ENCODE measurements at places on chromosomes 7 and 10. TPM values are rescaled to one million over a fixed set of nuclear protein-coding genes. Genes with fewer than 3 reads are reported as not detected.

DNA sequence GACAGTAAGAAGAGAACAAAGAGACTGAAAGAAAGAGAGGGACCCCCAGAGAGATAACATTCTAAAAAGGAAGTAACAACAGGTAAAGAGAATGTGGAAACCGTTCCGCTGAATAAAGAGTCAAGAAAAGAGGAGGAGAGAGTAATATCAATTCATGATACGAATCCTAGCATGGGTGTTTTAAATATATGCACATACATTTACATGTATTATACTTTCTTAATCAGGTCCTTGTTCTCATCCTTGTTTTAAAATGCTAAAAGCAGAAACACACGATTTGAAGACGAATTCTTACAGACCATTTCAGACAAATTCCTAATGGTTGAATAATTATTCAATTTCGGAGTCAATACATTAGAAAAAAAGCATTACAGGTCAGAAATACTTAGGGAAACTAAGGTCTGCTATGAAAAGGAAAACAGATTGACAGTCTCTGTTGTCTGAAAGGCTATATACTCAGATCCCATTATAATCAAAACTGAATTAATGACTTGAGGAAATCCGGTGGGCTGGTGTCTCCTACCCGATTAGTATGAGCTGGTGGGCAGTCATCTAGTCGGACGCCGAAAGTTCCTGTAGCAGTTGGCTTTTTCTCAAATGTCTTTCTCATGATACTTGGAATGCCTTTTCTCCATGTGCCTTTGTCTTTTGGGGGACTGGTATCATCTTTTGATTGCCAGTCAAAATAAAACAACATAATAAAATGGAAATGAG, 127.3 kb downstream of the ARHGAP21 start:
- DNase-seq, result no peak

- DNase-seq, result no peak
These were observed 7.9 kb downstream of the GTF2I start for GRCh38 chr7:74665296-74665938.

- no peak for DNase-seq
These were observed 10.7 kb downstream of the CRYGN start for GRCh38 chr7:151429237-151429559.

- DNase-seq, result peak; percentile 48
These were observed 752 bp downstream of the KLF14 start for GRCh38 chr7:130732980-130733930.

- no peak for DNase-seq
These were observed 82.9 kb upstream of the OGDHL start for GRCh38 chr10:49844775-49845595.

The LBX1 gene
- total RNA-seq, result not detected

DNA sequence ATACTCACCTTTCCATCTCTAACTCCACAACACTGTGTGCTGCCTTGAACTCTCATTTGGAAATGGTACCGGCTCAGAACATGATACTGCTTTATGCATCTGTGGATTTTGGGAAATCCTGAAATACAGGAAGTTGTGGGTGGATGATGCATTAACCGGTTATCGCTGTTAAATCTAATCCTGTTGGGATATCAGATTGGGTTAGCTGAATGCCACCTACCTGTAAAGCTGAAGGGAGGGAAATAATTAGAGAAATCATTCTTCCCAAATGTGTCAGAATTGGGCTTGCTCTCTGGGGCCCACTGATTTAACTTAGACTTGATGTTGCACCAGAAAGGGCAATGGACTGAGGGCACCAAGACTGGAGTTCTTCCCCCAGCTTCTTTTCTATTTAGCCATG, 54.0 kb downstream of the CH25H start:
- no peak for DNase-seq

- no peak for DNase-seq
These were observed 23.0 kb upstream of the EGFR start for GRCh38 chr7:54995610-54996363.

DNA sequence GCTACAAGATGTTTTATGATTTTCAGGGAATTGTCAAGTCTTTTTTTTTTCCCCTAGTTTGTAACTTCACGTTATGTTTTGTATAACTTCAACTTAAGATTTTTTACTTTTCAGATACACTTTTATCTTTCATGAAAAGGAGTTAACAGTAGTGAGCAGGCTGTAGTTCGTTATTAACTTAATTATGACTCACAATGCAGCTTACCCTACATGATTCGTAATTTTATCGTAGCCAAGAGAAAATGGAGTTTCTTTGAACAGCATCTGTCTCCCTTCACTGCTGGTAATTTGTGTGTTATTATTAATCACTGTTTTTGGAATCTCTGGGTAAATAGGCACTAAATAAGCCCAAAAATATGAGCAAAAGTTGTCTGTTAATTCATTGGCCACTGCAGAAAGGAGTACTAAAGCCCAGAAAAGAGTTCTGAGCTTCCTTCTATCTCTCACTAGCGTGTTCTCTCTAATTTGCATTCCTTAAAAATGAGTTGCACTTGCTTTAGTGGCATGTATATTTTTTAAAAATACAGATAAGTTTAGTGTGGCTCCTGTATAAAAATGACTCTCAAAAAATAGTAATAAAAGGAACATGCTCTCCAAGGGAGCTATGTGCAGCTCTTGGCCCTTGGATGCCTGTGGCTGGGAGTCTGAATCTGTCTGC, 36.1 kb downstream of the RALA start:
- no peak for DNase-seq

GRCh38 chr10:128065881-128066534, 60.2 kb downstream of the MKI67 start:
- DNase-seq, result peak; percentile 35

The AZGP1 gene
- total RNA-seq, result 2,337 TPM

- DNase-seq, result no peak
These were observed 10.7 kb downstream of the PFKP start for GRCh38 chr10:3077940-3078630.

GRCh38 chr7:25830215-25830614, 321.8 kb upstream of the NFE2L3 start:
- no peak for DNase-seq

- no peak for DNase-seq
These were observed 16.5 kb downstream of the ARPC1B start for GRCh38 chr7:99390941-99391602.

The EN2 gene
- total RNA-seq, result not detected

DNA sequence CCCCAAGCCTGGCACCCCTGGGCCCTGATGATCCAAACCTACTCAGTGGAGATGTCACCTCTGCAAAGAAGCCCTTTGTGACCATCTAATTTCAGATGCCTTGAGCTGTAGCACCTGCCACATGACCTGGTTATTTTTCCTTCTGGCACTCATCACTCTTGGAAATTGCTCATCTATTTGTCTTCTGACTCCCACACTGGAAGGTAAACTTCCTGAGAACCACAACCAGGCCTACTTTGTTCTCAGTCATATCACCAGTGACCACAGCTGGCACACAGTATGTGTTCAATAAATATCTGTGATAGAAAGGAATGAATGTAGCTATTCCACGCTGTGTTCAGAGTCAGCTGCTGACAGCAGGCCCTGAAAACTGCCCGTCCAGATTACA, 97.1 kb downstream of the SH3PXD2A start:
- no peak for DNase-seq

DNA sequence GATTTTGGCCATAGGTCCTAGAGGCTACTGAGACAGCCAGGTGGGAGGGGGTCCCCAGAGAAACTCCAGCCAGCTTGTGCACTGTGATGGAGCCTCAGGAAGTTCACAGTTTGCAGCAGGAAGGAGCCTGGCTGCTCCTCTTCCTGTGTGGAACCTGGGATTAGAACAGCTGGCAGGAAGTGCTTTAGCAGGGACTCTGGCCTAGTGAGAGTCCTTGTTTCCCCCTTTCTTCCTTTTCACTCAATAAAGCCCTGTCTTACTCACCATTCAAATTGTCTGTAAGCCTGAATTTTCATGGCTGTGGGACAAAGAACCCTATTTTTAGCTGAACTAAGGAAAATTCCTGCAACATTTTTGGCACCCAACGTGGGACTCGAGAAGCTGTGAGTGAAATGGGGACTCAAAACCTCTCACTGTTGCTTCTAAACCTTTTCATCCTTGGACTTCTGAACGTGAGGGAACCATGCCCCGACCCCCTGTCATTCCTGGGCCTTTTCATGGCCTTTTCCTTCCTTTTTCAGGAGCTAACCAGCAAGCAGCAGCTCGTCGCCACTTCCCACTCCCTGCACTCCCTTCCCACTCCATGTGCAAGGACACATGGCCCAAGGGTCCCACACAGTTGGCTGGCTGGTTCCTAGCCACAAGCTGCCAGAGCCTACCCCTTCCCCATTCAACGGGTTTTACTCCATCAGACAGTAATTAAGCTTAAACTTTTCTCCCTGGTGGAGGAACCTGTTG, 32.8 kb upstream of the SORCS3 start:
- DNase-seq, result no peak

DNA sequence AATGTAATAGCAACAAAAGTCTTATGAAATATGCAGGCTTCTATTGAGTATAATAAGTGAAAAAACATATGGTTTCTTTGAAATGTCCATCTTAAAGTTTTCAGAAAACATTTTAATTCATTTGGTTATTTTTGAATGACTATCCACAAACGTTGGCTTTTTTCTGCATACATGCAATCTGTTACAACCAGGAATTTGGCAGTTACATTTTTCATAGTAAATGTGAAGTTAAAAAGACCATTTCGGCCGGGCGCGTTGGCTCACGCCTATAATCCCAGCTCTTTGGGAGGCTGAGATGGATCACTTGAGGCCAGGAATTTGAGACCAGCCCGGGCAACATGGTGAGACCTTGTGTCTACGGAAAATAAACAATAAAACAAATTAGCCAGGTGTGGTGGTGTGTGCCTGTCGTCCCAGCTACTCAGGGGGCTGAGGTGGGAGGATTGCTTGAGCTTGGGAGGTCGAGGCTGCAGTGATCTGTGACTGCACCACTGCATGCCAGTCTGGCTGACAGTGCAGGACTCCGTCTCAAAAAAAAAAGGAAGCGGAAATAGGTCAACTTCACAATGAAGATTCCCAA, 73.9 kb upstream of the NMT2 start:
- DNase-seq, result no peak

The FAM25A gene
- not detected for total RNA-seq

The TIMM23 gene
- 28.4 TPM for total RNA-seq

DNA sequence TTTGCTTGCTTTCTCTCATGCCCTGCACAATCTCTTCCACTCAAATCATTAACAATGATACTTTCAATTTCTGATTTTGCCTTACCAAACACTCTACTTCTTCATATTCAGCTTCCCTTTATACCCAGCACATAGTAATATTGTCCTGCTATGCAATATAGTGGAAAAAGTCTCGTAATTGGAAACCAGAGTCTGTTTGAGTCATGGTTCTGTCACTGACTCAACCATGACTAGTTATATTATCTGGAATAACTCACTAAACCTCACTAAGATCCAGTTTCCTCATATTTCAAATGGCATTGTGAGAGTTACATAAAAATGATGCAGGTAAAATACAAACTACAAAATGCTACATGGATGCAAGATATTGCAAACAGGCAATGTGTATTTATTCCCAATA, 98.5 kb upstream of the LRRTM3 start:
- no peak for DNase-seq

GRCh38 chr10:12349629-12350166, 351 bp downstream of the CAMK1D start:
- no peak for DNase-seq

GRCh38 chr10:70523057-70523456, 44.5 kb downstream of the PALD1 start:
- DNase-seq, result no peak

DNA sequence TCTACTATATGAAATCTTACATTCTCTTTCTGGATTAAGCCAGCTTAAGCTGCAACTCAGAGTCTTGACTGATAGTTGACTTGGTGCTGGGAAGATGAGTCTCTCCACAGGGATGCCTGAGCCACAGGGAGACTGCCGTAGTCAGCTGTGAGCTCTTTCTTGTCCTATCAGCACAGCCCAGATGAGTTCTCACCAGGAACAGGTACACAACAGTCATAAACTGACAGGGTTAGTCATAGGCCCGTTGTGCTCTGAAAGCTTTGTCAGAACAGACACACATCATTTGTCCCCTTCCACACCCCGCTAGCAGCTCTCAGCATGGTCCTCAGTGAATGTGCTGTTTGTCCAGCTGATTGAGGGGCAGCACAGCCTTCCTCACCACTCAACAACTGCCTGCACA, 221.6 kb downstream of the RPS24 start:
- DNase-seq, result no peak

GRCh38 chr10:125153703-125154490, 6.5 kb downstream of the CTBP2 start:
- DNase-seq, result no peak

The PRRT4 gene
- total RNA-seq, result not detected

- no peak for DNase-seq
These were observed 99.0 kb upstream of the GPR22 start for GRCh38 chr7:107370816-107371215.

GRCh38 chr7:43328785-43329380, 216.4 kb downstream of the HECW1 start:
- DNase-seq, result no peak

DNA sequence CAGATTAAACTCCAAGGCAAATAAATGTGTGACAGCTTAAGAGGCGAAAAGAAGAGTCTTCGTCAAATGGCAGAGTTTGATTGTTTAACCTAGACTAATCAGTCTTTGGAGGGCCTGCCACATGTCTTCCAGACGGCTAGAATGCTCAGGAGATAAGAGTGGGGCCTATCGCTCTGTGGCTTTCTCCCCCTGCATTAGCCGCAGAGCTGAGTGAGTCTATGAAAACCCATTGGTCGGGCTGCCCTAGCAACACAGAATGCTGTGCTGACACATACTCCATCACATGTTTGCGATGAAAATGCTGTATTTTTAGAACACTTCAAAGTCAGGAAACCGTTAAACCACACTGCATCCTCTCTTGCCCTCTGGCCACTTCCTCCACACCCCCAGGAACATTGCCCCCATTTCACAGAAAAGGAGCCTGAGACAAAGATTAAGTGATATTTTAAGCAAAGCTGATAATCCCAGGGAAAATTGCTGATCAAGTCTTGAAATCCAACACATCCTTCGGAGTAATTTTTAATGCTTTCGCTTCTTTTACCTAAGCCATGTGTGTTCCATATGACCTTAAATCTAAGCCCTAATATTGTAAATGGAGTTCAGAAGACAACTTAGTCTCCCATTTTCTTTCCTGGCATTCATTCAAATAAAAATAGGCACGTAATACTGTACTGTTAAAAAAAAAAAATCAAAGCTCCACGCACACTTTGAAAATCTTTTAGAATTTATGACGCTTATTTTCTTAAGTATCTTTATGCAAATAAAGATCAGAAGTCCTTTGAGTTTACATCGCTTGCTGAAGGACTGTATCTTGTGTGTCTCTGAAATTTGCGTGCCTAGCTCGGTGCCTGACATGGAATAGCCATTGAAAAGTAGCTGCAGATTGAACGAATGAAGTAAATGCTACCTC, 161.2 kb downstream of the CELF2 start:
- DNase-seq, result no peak
